ENCODE measurements at places on chromosomes 2 and 18.

DNA sequence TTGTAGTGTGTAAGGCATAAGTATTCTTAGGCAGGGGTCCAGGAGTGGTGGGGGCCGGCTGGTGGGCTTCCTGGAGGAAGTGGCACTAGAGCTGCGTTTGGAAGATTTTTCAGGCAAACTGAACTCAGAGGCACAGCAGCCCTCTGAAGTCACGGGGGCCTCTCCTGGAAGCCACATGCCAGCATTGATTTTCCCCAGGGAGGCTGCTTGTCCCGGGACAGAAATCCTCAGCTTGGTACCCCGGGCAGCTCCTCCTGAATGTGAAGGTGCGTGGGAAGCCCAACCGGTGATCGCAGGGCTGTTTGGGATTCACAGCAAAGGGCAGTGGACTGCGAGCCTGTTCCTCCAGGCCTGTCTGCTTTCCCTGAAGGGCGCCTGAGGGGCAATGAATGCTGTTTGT, 1.6 kb upstream of the PDIA6 start:
- DNase-seq = peak; percentile 38

DNA sequence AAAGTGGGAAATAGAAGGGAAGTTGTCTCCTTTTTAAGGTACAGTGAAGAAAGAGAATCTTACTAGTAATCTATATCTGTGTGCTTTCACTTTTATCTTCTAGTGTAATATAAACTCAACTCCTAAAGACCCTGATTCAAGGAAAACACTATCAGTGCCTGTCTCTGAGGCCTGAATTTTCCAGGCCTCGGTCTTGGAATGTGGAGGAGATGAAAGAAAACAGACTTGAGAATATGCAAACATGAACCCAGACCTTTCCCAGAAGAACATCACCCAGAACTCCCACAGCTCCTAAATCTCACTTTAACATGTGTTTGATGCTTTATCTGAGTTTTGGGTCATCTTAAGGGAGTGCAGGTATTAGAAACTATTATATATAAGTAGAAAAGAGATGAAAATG, 51.8 kb downstream of the EPB41L5 start:
- no peak for DNase-seq

- peak; percentile 58 for DNase-seq
Observed at GRCh38 chr2:26982102-26982742, 11.8 kb downstream of the MAPRE3 start.

GRCh38 chr18:55585065-55585919, 2.7 kb downstream of the TCF4 start:
- no peak for DNase-seq

GRCh38 chr2:2901384-2902345, 476.0 kb downstream of the EIPR1 start:
- DNase-seq = no peak

- no peak for DNase-seq
Observed at GRCh38 chr2:233821709-233822100, 32.6 kb downstream of the HJURP start.

- peak; percentile 86 for DNase-seq
Observed at GRCh38 chr2:100260712-100261620, 61.3 kb downstream of the LONRF2 start.

GRCh38 chr2:226118471-226119429, 680.9 kb downstream of the IRS1 start:
- peak; percentile 5 for DNase-seq

DNA sequence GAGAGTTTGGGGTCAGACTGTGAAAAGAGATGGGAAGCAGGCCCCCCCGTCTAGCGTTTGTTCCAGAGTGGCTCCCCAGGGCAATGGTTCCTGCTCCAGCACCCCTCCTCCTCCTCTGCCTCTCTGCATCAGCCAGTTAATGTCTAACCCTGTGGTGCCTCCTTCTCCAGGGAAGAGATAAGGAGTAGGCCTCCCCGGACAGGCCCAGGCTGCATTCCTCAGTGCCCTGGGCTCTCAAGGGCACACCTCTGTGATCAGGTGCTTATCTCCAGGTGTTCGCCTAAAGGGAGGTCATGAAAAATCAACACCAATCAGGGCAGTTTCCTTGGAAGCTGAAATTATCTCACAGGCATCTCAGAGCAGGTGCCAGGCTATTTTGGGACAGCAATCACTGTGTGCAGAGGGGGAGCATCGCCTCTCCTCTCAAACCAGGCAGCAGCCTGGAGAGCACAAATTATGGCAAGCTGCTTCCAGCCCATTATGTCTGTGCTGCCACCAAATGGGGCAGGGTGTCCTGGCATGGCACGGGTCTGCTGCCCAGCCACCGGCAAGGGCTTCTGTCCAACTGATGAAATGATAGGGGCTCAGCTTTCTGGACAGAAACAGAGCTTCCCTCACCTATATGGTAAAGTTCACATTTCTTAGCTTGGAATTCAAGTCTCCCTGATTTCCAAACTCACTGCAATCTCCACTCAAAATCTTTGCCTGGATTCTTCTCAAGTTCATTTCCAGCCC, 255.8 kb upstream of the SLC14A2 start:
- no peak for DNase-seq

GRCh38 chr2:7621018-7621814, 704.0 kb downstream of the RNF144A start:
- DNase-seq = no peak

GRCh38 chr2:203758841-203759689, 52.6 kb downstream of the CD28 start:
- no peak for DNase-seq

DNA sequence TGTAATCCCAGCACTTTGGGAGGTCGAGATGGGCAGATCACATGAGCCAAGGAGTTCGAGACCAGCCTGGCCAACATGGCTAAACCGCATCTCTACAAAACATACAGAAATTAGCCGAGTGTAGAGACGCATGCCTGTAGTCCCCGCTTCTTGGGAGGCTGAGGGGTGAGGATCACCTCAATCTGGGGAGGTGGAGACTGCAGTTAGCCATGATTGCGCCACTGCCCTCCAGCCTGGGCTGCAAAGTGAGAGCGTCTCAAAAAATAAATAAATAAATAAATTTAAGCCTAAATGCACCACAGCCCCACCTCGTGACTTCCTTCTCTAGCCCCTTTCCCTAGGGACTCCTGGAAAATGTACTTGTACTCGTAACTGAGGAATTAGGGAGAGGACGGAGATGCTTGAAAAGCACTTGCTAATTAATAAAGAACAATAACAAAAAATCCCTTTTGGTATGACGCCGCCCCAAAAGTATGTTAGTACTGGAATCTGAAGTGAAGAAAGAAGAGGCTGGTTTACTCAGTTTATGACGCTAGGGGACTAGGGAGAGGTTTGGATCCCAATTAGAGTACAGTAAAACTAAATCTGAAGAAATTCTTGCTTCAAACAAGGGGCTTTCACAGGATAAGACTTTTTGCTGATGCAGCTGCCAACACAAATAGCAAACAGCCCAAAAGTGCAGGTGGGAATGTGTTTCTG, 887 bp upstream of the ZNF396 start:
- DNase-seq = no peak
